ENCODE measurements at places on chromosomes 7 and 10. TPM values are rescaled to one million over a fixed set of nuclear protein-coding genes. Genes with fewer than 3 reads are reported as not detected.

- peak overlapping the region; percentile 48 for H3K4me3 ChIP-seq
- H3K36me3 ChIP-seq = peaks cover 7% of the 10 kb centered on the region
- H3K4me1 ChIP-seq = peaks cover 54% of the 10 kb centered on the region
- DNase-seq = peak; percentile 75
- no peaks in the 10 kb centered on the region for H3K27me3 ChIP-seq
- H3K27ac ChIP-seq = peak overlapping the region; percentile 88
These were observed 18.4 kb downstream of the ADAM8 start for GRCh38 chr10:133258066-133258817.

DNA sequence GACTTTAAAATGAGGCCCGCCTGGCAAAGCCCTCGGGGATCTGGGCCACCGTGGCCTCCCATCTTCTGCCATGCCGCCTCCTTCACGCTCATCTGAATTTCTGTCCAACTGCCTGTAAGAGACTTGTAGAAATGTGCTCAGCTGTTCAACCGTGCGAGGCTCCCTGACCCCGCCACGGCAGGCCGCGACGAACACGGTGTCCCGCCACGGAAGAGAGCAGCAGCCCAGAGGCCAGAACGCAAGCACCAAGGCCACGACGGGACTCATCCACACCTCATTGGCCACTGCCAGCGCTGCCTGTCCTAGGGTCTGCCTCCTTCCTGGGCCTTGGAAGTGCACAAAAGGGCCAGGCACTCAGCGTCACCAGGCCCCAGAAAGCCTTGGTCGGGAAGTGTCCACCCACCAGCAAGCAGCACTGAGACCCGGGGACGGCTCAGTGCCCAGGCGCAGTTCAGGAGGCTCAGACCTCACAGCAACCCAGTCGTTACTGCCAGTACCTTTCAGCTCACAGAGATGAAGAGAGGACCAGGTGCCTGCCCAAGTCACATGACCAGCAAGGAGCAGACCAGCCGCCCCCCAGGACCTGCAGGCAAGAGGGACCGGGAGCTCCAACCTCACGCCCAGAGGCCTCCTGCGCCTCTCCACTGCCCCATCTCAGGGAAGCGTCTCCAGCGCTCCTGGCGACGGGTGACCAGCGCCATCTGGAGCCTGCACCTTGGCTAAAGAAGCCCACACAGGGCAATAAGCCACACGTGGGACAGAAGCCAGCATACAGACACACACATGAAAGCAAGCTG, 85.9 kb downstream of the MAD1L1 start:
- H3K4me3 ChIP-seq = no peak overlapping the region
- no peaks in the 10 kb centered on the region for H3K4me1 ChIP-seq
- H3K36me3 ChIP-seq = peaks cover 3% of the 10 kb centered on the region
- H3K27me3 ChIP-seq = no peaks in the 10 kb centered on the region
- DNase-seq = no peak

Gene SLC26A4
- total RNA-seq = 2.1 TPM

DNA sequence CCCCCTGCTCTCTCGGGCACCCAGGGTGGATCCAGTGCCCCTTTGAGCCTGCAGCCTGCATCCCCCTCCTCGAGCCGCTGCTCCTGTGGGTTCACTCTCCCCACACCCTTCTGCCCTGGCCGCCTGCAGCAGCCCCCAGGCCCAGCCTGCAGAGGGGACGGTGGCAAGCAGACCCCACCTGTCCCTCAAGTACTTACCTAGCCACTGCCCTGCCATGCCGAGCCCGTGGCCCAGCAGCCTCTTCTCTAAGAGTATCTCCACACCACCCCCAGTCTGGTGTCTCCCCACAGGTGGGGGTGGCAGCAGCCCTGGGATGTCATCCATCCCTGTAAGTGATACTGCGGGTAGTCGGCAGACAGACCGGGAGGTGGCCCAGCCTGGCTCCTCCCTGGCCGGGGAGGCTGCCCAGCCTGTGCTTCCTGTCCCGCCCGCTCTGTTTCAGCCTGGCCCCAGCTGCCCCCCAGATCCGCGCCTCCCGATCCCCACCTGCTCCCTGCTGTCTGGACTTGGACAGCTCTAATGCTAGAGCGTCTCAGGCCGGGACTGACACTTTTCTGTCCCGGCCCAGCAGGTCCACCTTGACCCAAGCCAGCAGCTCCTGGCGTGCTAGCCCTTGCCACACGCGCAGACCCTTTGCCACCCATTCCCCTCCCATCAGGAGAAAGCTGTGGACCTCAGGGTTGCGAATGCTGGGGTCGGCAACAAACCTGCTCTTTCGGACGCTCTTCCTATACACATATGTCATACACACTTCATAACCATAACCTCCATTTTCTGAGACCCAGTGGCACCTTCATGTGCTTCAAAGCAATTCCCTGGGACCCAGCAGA, 25.0 kb downstream of the YKT6 start:
- no peak overlapping the region for H3K4me3 ChIP-seq
- no peaks in the 10 kb centered on the region for H3K4me1 ChIP-seq
- H3K27me3 ChIP-seq = no peaks in the 10 kb centered on the region
- no peaks in the 10 kb centered on the region for H3K36me3 ChIP-seq
- no peak overlapping the region for H3K27ac ChIP-seq

Measured in activated CD4-positive, alpha-beta T cell treated with anti-CD3 and anti-CD28 coated beads for 36 hours (primary cell).